Aorta (tissue), 5 donors: ENCODE measurements at places on chromosomes 2 and 18. TPM values are rescaled to one million over a fixed set of nuclear protein-coding genes. Genes with fewer than 3 reads are reported as not detected.

DNA sequence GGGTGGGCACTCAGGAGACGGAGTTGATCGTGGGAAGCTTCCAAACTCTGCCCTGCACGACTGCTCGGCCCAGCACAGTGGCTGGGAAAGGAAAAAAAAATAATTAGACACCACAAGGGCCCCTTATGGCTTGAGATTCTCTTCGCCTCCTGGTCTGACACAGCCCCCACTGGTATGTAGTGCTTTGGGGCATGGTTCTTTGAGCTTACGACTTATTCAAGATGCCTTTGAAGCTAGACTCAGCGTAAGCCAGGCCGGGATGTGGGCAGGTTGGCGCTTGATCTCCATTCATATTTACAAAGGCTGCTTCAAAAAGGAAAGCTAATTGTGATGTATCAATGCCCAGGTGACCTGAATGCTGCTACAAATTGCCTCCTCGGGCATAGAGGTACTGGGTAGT is 50.5 kb downstream of the CXCR4 start:
- H3K27me3 ChIP-seq: no peaks in the 10 kb centered on the region
- no peaks in the 10 kb centered on the region for H3K36me3 ChIP-seq
- DNase-seq: no peak

GRCh38 chr2:70826696-70827350 is 6.4 kb upstream of the CLEC4F start:
- no peaks in the 10 kb centered on the region for H3K36me3 ChIP-seq
- H3K27me3 ChIP-seq: no peaks in the 10 kb centered on the region
- no peak overlapping the region for H3K4me3 ChIP-seq
- H3K27ac ChIP-seq: no peak overlapping the region
- no peak for DNase-seq

GRCh38 chr18:2974731-2975130 is 38.2 kb downstream of the LPIN2 start:
- H3K4me1 ChIP-seq: no peaks in the 10 kb centered on the region
- no peak for DNase-seq
- no peak overlapping the region for H3K27ac ChIP-seq
- H3K27me3 ChIP-seq: no peaks in the 10 kb centered on the region

GRCh38 chr2:208619993-208620392 is 213.4 kb downstream of the PTH2R start:
- no peak for DNase-seq
- H3K27me3 ChIP-seq: no peaks in the 10 kb centered on the region
- no peak overlapping the region for H3K27ac ChIP-seq
- no peaks in the 10 kb centered on the region for H3K4me1 ChIP-seq
- no peaks in the 10 kb centered on the region for H3K36me3 ChIP-seq

- no peaks in the 10 kb centered on the region for H3K36me3 ChIP-seq
- no peak overlapping the region for H3K27ac ChIP-seq
- H3K4me1 ChIP-seq: no peaks in the 10 kb centered on the region
- H3K4me3 ChIP-seq: peak overlapping the region; percentile 85
Observed at GRCh38 chr2:72824224-72824842, 1.5 kb downstream of the EXOC6B start.

- no peaks in the 10 kb centered on the region for H3K27me3 ChIP-seq
- H3K27ac ChIP-seq: no peak overlapping the region
- no peaks in the 10 kb centered on the region for H3K36me3 ChIP-seq
- no peaks in the 10 kb centered on the region for H3K4me1 ChIP-seq
Observed at GRCh38 chr18:23938043-23938756, 76.4 kb upstream of the TTC39C start.

DNA sequence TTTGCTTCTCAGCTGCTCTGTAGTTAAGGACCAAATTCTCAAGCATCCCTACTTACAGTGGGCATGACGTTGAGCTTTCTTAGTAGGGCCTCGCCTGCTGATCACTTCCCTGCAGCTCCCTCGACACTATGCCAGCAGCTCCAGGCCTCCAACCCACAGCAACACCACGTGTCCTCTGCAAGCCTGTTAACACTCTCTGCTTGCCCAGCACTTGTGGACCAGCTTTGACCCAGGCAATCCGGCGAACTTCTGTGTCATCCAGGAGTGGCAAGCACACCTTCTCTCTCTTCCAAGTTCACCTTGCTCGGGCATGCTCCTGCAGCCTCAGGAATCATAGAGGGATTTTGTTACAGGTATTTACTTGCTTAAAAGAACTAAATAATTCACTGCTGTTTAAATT is 138.6 kb upstream of the FHL2 start:
- no peaks in the 10 kb centered on the region for H3K27me3 ChIP-seq
- H3K4me1 ChIP-seq: no peaks in the 10 kb centered on the region
- no peaks in the 10 kb centered on the region for H3K36me3 ChIP-seq
- H3K27ac ChIP-seq: no peak overlapping the region
- no peak for DNase-seq
- no peak overlapping the region for H3K4me3 ChIP-seq

- H3K27ac ChIP-seq: no peak overlapping the region
- H3K4me1 ChIP-seq: no peaks in the 10 kb centered on the region
- peak; percentile 66 for DNase-seq
- no peaks in the 10 kb centered on the region for H3K27me3 ChIP-seq
Observed at GRCh38 chr2:212926940-212927339, 224.5 kb downstream of the IKZF2 start.

DNA sequence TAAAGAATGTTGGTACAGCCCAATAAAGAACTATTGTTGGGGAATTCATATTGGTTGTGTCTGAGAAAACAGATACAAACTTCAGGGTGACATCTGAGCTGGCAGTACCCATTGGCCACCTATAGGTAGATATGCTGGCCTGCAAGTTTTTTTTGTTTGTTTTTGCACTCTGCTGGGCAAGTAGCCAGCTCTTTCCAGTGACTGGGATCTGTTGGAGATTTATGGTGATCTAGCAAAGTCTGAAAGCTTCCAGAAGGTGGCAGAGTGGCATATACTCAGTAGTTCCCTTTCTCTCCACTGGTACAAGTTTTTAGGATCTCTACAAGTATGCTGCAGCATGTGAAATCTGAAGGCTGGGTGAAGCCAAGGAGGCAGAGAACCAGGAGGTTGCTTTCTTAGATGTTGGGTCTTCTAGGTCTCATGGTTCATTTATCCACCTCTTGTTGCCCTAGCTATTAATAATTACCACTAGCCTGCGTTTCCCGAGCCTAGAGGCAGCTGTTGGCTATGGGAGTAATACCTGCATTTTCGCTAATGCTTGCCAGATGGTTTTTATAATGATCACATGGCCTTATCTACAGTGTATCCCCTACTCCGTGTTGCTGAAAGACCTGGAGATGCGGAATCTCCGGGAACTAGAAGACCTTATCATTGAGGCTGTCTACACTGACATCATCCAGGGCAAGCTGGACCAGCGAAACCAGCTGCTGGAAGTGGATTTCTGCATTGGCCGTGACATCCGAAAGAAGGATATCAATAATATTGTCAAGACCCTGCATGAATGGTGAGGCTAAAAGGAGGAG is 9.5 kb downstream of the COPS7B start:
- no peak for DNase-seq
- H3K27me3 ChIP-seq: no peaks in the 10 kb centered on the region
- H3K27ac ChIP-seq: no peak overlapping the region
- H3K4me3 ChIP-seq: no peak overlapping the region
- H3K36me3 ChIP-seq: peaks cover 11% of the 10 kb centered on the region

DNA sequence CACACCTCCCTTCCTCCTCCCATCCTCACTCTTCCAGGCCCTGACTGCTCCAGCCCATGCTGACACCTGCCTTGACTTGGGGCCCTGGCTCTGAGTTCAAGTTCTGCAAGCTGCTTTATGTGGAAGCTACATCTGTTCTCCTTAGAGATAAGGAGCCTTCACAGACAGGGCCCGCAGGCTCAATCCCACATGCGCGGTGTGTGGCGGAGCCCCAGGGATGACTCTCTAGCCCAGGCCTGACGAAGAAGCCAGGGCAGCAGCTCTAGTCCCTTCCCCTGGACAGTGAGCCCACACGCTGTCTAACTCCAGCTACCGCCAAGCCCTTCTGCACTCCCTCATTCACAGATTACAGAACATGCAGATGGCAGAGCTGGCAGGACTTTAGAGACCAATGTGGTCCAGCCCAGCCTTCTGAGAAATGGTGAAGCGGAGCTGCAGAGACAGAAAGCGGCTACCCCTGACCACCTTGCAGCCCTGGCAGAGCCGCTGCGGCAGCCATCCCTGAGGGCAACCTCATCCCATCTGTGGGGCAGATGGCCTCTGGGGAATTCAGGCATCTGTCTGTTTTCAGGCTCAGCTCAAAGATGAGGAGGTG is 304.3 kb downstream of the CELF4 start:
- no peaks in the 10 kb centered on the region for H3K36me3 ChIP-seq
- no peaks in the 10 kb centered on the region for H3K27me3 ChIP-seq
- no peak overlapping the region for H3K4me3 ChIP-seq
- peak; percentile 53 for DNase-seq
- H3K27ac ChIP-seq: no peak overlapping the region

DNA sequence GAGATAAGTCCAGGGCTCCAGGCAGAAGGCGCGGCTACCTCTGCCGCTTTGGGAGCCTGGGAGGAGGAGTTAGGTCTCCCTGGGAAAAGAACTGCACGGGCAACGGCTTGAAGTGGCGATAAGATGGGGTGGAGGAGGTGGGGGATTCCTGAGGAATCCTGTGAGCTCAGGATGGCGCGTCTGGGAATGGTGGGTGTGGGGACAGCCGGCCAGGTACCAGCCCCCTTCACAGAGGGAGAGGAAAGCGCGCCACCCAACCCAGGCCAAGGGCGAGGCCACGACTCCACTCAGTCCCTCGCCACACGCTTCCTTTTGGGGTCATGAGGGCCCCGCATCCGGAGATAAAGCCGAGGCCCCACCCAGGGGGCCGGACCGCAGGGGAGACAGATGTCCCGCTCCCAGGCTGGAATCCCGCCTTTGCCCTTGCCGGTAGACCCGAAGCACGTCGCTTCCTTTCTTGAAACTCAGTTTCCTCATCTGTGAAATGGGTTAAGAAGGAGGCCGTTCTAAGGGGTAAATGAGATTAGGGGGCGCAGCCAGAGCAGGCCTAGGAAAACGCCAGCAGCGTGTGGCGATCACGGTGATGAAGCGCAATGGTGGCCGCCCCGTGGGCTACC is 1.7 kb upstream of the CTDSP1 start:
- peak overlapping the region; percentile 56 for H3K4me3 ChIP-seq
- peak overlapping the region; percentile 97 for H3K27ac ChIP-seq
- peaks cover 4% of the 10 kb centered on the region for H3K36me3 ChIP-seq
- H3K27me3 ChIP-seq: no peaks in the 10 kb centered on the region
- DNase-seq: peak; percentile 88
- H3K4me1 ChIP-seq: no peaks in the 10 kb centered on the region

DNA sequence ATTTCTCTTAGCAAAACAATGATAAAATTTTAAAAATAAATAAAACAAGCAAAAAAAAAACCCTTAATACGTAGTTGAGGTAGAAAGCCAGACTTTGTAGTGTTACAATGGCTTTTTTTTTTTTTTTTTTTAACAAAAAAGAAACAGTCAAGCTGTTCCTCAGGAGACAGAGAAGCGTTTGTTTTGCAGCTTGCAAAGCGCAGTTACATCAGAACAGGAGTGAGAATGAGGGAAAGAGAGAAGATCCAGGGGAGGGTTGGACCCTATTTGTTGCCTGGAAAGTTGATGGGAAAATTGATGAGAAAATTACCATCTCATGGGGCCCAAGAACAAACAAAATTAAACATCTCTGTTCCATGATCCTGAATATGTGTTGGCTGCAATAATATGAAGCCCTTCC is 146.5 kb downstream of the NETO1 start:
- no peaks in the 10 kb centered on the region for H3K27me3 ChIP-seq
- H3K4me1 ChIP-seq: no peaks in the 10 kb centered on the region
- DNase-seq: no peak
- no peaks in the 10 kb centered on the region for H3K36me3 ChIP-seq
- no peak overlapping the region for H3K27ac ChIP-seq
- no peak overlapping the region for H3K4me3 ChIP-seq

GRCh38 chr18:35693829-35694228 is 112.3 kb downstream of the GALNT1 start:
- peaks cover 2% of the 10 kb centered on the region for H3K36me3 ChIP-seq
- H3K27ac ChIP-seq: no peak overlapping the region
- H3K4me1 ChIP-seq: peaks cover 4% of the 10 kb centered on the region
- DNase-seq: no peak
- H3K4me3 ChIP-seq: no peak overlapping the region

- no peaks in the 10 kb centered on the region for H3K27me3 ChIP-seq
- no peak overlapping the region for H3K4me3 ChIP-seq
Observed at GRCh38 chr2:74779265-74779558, 54.7 kb upstream of the HK2 start.

GRCh38 chr2:85778646-85779379 is 25.0 kb downstream of the ATOH8 start:
- peaks cover 2% of the 10 kb centered on the region for H3K4me1 ChIP-seq
- H3K4me3 ChIP-seq: no peak overlapping the region
- H3K36me3 ChIP-seq: no peaks in the 10 kb centered on the region
- DNase-seq: peak; percentile 57

- no peak overlapping the region for H3K4me3 ChIP-seq
- H3K4me1 ChIP-seq: no peaks in the 10 kb centered on the region
- H3K27me3 ChIP-seq: no peaks in the 10 kb centered on the region
Observed at GRCh38 chr2:85251070-85251616, 76.6 kb downstream of the TGOLN2 start.

GRCh38 chr2:75241696-75242095 is 42.4 kb upstream of the TACR1 start:
- H3K4me3 ChIP-seq: no peak overlapping the region
- DNase-seq: no peak
- H3K36me3 ChIP-seq: no peaks in the 10 kb centered on the region
- H3K4me1 ChIP-seq: no peaks in the 10 kb centered on the region
- H3K27me3 ChIP-seq: no peaks in the 10 kb centered on the region
- H3K27ac ChIP-seq: no peak overlapping the region

The EDAR gene
- not detected for total RNA-seq

The GPR55 gene
- total RNA-seq: not detected

The ST6GAL2 gene
- total RNA-seq: 107 TPM

The ANKRD30B gene
- not detected for total RNA-seq

The LINC00305 gene
- total RNA-seq: not detected

The SERPINB7 gene
- not detected for total RNA-seq

The MEP1B gene
- not detected for total RNA-seq

The PARD6G gene
- total RNA-seq: 3.8 TPM

The SCN7A gene
- 3.6 TPM for total RNA-seq

The ZSWIM2 gene
- total RNA-seq: not detected

The C2orf72 gene
- not detected for total RNA-seq

The CCDC141 gene
- total RNA-seq: 28.3 TPM

The IL1RL1 gene
- 8.1 TPM for total RNA-seq

The PHOSPHO2 gene
- 4.3 TPM for total RNA-seq

The LRATD1 gene
- 2.1 TPM for total RNA-seq
